ENCODE measurements at places on chromosomes 4 and X.

GRCh38 chr4:80811406-80811805, 219.1 kb upstream of the BMP3 start:
- DNase-seq = no peak

DNA sequence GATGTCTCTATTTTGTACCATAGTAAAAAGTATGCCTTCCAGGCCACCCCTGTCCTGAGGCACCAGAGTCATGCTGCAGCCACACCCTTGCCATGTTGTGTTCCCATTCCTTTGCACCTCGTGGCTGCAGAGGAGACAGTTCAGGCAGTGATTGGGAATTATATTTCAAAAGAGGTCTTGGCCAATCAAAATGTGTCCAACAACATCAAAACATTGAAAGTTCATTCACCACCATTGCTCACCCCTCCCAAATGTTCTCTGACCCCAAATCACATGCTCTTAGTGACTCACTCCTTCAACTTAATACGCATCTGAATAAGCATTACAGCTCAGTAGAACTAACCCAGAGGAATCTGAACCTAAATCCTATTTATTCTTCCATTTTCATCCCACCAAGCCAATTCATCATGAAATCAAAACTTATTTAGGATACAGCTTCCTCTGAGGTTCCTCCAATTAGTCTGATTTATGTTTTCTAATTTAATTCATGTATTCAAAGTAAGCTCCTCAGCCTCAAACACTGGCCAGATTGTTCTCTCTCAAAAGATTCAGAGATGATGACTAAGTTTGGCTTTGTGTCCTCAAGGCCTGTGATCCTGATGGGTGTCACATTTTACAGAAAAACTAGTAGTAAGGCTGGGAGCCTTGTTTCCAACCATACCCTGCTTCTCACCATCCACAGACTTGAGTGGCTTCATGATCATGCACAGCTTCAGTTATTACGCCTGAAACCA, 323.2 kb upstream of the INTU start:
- no peak for DNase-seq

DNA sequence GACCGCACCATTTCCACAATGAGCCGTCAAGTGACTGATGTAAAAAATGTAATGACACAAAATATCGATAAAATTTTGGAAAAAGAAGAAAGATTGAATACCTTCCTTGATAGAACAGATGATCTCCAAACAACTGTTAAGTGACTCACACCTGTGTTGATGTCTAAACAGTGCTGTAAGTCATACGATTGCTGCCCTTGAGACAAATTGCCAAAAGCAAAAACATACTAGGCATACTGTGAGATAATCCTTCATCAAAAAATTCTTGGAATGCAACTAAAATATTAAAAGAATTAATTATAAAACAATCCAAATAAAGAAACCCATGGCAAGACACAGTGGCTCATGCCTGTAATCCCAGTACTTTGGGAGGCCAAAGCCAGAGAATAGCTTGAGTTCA, 53.4 kb downstream of the HNRNPD start:
- no peak for DNase-seq

DNA sequence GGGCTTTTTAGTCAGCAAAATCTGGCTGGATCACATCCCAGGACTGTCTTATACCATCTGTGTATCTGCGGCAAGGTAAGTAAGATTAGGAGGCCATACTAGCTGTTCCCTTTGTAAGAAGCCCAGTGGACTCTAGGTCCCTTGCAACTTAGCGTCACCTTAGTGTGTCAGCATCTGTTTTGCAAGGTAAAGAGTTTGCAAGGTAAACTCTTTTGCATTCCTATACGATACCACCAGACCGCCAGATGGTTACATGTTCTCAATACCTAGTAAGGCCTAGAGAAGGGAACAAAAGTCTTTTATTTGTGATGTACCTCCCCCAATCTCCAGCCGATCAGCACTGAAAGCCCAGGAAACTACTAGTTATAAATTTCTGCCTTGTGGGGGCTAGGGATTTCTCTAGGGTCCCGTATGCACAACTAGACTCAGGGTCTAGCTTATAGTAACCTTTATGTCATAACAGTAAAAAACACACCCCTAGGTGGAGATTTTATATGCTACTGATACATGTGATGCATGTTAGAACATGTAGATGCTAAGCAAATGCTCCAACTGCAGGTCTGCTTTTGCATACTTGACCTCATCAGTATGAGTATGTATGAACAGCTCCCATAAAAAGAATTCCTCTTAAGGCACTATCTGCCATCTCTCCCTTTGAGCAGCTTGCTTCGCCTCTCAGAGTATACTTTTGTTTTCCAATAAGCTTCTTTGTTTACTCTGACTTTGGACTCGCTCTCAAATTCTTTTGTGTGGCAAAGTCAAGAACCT, 78.4 kb downstream of the KCNIP4 start:
- no peak for DNase-seq

GRCh38 chrX:39985551-39985950, 112.2 kb downstream of the BCOR start:
- no peak for DNase-seq
